NCI-H187 treated with DMSO at 0.1 percent for 48 hours (cell line): ENCODE measurements at places on chromosomes 5 and 9.

GRCh38 chr9:106862821-106863720 is at the start of gene ZNF462:
Gene ZNF462, plus strand, starts transcription at chr9:106863166. Its CDS starts 60,218 bp downstream, at chr9:106923384.
- no peak for DNase-seq

DNA sequence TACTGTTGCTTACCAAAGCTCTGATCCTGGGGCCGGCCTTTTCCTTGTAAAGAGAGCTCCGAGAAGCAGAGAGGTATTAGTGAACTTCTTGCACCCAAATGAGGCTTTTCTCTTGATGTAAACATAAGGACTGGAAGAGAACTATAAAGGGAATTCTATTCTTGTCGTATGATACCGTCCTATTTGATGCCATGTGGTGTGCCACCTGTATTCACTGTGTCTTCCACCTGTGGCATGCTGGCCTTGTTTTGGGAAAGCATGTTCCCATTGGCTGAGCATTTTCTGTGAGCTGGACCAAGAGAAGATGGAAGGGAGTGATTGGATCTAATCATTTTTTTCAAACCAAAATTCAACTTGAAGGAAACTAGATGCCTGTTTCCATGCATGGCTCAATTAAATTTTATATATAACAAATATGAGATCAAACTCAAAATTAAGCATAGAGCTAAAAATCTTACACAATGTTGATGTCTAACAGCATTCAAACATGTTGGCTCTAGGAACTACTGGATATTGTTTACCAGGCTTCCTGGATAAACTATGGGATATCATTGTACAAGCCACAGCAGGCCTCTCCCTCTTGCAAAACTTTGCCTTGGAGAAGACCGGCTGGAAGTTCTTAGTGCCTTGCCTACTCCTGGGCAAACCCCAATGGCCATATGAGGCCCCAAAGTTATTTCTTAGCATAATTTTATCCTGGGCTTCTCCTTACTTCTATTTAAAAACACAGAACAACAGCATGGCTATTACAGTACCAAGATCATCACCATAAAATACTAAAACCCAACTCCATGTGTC is 115.3 kb downstream of the TSSK1B start:
- no peak for DNase-seq

- DNase-seq = no peak
Observed at GRCh38 chr9:90986161-90986560, 184.5 kb downstream of the SYK start.

GRCh38 chr9:105142406-105143135 is 101.9 kb upstream of the SLC44A1 start:
- no peak for DNase-seq

DNA sequence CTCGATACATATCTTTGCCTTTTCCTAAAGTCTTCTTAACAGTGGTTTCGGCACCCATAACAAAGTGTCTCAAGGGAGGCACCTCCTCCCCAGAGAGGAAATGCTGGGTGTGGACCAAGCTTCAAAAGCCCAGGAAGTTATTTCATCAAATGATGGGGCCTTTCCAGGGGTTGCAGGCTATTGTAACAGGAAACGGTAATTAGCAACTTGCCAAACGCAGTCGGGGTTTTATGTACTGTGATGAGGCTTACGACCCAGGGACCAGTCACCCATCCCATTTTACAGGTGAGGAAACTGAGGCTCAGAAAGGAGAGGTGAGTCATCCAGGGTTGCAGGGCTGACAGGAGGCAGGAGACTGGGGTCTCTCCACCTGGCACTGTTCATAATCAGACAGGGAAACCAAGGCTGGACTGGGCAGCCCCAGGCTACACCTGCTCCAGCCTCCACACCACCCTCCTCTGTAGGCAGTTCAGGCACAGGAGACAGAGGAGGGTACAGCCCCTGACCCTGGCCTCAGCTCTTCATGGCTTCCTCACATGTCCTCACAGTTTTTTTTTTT is 30.0 kb upstream of the SUSD3 start:
- no peak for DNase-seq

GRCh38 chr5:143134900-143135299 is 268.6 kb downstream of the NR3C1 start:
- no peak for DNase-seq

DNA sequence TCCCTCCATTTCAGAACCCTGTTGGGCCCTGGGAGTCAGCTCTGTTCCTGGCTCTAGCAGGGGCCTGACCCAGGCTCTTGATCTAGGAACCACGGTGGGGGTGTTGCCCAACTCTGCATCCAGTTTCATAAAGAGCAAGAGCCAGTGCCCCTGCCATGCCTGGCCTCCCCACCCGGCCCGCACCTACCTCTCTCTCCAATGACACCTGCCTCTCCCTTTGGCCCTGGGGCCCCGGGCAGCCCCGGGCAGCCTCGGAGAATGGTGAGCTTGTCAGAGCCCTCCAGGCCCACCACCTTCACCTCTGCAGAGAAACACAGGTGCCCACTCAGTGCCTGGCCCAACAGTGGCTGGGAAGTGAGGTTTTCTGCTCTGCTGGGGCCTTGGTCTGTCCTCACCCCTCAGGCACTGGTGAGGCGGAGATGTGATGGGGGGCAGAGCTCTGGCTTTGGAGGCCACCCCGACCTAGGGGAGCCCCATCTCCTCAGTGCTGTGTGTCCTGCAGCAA is 1.5 kb downstream of the FCN1 start:
- no peak for DNase-seq

GRCh38 chr5:132484391-132484725 is 6.2 kb downstream of the IRF1 start:
- no peak for DNase-seq
